GM12892 (cell line): ENCODE measurements at places on chromosomes 6 and 20.

- no peak for DNase-seq
Observed at GRCh38 chr6:140281236-140281635, 906.8 kb upstream of the CITED2 start.

DNA sequence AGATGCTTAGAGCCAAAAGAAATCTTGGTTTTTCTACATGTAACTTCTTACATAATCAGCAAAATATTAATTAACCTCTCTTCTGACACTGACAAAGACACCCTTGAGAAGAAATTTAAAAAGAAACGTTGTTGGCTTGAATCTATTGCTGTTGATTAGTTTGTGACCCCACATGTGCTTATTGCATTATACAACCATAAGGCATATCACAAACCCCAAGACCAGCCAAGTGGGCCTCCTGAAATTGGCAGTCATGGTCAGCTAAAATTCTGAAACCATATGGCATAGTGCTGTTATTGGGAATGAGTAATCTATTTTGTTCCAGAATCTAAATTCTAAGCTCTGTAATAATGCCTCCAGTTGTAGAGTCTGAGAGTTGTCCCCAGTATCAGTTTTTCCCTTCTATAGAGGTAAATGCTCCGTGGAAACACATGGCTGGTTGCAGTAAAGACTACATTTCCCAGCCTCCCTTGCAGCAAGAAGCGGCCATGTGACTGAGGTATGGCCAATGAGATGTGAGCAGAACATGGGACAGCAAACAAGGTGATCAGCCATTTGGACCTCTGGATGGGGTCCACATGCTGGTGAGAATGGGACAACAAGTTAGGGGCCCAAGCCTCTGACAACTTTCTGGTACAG is 42.3 kb upstream of the PTPN1 start:
- DNase-seq: no peak

- no peak for DNase-seq
Observed at GRCh38 chr20:5848711-5849505, 98.7 kb downstream of the SHLD1 start.

- DNase-seq: no peak
Observed at GRCh38 chr20:15675061-15675514, 898.2 kb downstream of the KIF16B start.

DNA sequence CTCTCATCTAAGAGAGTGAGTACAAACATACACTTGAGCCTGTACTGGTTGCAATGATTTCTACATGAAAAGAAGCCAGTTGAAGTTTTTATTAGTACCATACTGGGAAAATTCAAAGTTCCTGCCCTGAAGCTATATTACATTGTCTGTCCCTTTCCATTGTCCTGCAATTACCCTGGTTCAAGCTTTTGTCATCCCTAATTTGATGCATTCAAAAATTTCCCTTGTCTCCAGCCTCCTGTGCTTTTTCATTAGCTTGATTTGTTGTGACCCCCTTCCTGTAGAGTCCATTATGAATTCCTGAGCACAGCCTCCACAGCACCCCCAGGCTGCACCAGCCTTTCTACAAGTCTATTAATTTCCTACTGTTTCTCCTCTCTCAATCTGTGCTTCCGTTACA is 46.4 kb downstream of the VGLL2 start:
- no peak for DNase-seq

DNA sequence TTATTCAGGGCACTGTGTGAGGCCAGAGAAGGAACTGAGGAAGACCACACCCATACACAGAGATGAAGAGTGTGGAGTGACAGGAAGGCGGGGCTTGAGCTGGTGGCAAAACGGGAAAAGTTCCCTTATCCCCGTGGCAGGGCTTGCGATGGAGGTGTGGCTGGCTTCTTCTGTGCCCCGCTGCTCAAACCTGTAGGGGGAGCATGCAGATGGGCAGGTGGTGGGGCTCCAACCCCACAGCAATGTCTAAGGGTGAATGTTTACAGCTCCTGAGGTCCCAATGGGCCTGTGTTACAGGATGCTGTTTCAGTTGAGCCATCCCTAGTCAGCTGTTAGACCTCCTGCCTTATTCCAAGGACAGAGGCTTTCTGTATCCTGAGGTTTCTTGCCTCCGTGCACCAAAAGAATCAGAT is 105.9 kb downstream of the LY86 start:
- DNase-seq: no peak

DNA sequence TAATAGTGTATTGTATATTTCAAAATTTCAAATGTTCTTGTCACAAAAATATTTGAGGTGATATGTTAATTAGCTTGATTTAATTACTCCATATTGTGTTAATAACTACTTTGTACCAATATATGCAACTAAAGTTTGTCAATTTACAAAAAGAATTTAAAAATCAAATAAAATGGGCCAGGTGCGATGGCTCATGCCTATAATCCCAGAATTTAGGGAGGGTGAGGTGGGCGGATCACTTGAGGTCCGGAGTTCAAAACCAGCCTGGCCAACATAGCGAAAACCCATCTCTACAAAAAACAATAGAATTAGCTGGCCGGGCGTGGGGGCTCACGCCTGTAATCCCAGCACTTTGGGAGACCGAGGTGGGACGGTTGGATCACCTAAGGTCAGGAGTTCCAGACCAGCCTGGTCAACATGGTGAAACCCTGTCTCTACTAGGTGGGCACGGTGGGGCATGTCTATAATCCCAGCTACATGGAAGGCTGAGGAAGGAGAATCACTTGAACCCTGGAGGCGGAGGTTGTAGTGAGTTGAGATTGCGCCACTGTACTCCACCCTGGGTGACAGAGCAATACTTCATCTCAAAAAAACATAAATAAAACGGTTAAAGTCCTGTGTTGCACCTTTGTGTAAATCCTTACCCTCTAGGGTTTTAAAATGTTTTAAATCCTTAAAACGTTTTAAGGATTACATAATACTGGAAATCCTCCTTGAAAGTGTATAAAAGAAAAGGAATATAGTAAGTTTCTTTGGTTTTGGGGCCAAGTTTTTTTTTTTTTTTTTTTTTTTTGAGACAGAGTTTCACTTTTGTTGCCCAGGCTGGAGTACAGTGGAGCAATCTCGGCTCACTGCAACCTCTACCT is 4.0 kb downstream of the HSPA1B start:
- no peak for DNase-seq

DNA sequence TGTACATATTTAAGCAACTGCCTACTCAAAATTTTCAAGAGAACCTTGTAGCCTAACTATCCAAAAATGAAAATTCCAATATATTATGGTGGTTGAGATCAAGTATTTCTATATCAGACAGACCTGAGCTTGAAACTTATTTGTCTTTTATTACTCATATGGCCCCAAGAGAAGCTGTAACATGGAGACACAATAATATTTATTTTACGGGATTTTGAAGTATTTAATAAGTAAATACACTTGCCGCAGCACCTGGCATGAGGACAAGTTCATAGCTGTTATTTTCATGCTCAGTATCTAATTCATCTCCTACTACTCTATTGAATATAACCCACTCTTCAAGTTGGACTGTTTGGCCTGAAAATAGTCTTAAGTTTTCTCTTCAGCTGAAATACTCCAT is 28.0 kb downstream of the PTPRK start:
- no peak for DNase-seq

GRCh38 chr6:14499309-14499708 is 381.7 kb downstream of the CD83 start:
- no peak for DNase-seq

- DNase-seq: no peak
Observed at GRCh38 chr6:166556863-166557322, 29.6 kb downstream of the RAMACL start.

DNA sequence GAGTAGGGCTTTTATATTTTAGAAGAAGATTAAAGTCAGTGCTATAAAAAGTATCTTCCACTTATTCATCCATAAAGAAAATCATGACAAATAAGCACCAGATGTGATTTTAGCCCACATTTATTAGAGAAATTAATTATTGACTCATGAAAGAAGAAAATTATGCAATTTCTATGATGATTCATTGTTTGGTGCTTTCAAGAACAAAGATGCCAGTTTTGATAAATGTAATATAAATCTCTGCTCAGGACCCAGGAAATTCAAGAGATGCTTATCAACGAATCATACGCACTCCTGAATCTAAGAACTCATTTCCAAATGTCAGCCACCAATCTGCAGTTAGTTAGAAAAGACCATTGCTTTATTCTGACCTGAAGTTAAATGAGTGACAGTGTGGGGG is 211.4 kb downstream of the ARHGAP18 start:
- no peak for DNase-seq

DNA sequence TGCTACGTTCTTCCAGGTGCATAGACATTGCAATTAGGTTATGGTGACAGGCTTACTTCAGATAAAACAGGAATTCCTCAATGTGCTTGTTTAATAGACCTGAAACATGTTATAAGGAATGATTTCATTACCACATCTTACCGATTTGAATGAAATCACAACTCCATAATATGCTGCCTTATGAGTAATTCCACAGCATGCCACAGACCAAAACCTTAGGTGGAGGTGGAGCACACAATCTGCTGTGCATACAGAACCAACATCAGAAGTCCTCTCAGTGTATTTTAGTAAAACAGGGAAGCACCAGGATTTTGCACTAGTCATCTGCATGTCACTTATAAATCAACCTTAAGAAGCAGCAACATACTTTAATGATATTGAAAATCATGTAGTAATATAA is 148.9 kb upstream of the TSHZ2 start:
- DNase-seq: no peak

- DNase-seq: no peak
Observed at GRCh38 chr6:148157841-148158240, 184.8 kb upstream of the SASH1 start.

- peak; percentile 52 for DNase-seq
Observed at GRCh38 chr20:50478162-50478990, 31.8 kb upstream of the PTPN1 start.

DNA sequence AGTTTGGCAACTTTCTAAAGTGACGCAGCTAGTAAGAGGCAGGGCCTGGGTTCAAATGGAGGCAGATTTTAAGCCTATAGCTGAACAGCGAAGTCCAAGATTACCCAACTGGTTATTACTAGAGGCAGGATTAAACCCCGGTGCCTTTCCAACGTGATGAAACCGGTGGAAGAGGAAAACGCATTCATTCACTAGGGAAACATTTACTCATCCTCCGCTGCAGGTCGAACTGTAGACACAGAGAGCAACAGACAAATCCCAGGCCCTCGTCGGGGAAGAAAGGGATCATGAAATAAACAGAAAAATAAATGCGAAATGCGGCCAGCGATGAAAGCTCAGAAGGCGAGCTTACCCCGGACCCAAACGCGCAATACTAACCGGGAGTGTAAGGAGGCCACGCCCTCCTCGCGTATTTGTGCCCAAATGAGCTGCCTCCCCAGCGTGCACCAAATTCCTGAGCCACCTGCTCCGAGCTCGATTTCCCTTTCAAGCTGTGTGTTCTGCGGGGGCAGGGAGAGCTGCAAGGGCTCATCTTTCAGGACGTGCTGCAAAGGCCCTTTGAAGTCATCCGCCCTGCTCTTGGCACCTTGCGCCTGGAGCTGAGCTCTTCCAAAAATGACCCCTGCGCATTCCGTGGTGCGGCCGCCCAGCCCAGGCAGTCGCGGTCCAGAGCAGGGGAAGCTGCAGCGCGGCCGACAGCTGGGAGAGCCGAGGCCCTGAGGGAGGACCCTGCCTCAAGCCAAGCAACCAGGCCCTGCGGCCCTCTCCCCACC is 46.9 kb downstream of the PDYN start:
- no peak for DNase-seq

DNA sequence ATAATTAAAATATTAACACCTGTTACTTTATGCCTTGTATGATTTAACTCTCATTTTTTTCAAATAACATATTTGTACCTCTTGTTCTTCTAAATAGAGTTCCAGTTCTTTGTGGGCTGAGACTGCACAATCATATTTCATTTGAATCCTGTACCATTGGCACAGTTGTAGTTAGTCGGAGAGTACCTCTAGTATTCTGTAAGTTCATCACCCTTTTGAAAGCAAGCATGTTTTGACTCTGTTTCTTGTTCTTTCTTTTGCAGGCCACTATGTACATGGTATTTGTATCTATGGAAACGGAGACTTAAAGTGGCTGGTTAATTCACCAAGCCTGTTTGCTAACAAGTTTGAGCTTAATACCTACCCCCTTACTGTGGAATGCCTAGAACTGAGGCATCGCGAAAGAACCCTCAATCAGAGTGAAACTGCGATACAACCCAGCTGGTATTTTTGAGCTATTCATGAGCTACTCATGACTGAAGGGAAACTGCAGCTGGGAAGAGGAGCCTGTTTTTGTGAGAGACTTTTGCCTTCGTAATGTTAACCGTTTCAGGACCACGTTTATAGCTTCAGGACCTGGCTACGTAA is 68.2 kb downstream of the C6orf52 start:
- no peak for DNase-seq

DNA sequence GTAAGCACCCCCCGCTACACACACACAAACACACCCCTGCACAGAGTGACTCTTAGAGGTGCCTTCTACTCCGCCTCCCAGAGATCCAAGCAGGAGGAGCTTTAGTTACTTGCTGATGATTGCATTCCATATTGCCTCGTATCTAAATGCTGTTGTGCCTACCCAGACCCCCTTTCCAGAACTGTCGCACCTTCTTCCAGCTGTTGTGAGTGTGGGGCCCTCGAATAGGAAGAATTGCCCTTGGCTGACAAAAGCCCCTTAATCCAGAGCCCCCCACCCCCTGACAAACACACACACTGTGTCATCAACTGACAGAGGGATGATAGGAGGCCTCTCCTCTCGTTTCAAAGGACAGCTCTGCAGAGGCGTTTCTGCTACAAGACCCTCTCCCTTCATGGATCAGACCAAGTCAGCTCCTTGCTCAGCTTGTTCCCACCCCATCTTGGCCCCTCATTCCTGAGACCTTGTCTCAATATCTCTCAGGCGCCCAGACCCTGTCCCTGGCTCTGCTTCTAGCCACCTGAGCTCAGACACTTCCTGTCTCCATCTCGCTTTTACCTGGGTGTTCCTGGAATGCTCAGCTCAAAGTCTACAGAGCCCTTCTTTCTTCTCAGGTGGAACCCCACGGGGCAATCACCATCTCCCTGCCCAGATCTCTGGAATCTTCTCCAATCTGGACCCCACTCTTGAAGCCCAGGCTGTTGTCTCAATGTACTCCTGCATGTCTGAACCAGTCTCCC is 4.0 kb upstream of the VSX1 start:
- DNase-seq: no peak

DNA sequence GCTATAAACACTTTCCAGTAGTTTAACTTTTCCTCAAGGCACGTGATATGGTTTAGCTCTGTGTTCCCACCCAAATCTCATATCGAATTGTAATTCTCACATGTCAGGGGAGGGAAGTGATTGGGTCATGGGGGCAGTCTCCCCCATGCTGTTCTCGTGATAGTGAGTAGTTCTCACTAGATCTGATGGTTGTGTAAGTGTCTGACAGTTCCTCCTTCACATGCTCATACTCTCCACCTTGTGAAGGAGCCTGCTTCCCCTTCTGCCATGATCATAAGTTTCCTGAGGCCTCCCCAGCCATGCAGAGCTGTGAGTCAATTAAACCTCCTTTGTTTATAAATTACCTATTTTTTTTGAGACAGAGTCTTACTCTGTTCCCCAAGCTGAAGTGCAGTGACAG is 127.9 kb downstream of the DTNBP1 start:
- DNase-seq: no peak
